ENCODE measurements at places on chromosomes 11 and 22.

- no peak for DNase-seq
These were observed 102.8 kb downstream of the CEP164 start for GRCh38 chr11:117430293-117430955.

- no peak for DNase-seq
These were observed 3.7 kb upstream of the IPO7 start for GRCh38 chr11:9380773-9381172.

- DNase-seq = no peak
These were observed 32.1 kb downstream of the PPIL2 start for GRCh38 chr22:21697880-21698279.

- DNase-seq = no peak
These were observed 21.1 kb downstream of the EIF3L start for GRCh38 chr22:37870273-37870672.

Data from activated CD8-positive, alpha-beta memory T cell treated with anti-CD3 and anti-CD28 coated beads for 24 hours (primary cell).